ENCODE measurements at places on chromosomes 5 and 9. TPM values are rescaled to one million over a fixed set of nuclear protein-coding genes. Genes with fewer than 3 reads are reported as not detected.

- DNase-seq: peak; percentile 9
Measured at GRCh38 chr9:7967851-7968250, 168.3 kb upstream of the DMAC1 start.

- no peak for DNase-seq
Measured at GRCh38 chr9:104269996-104270963, 176.2 kb downstream of the SMC2 start.

Gene KIAA1958
- 5.4 TPM for total RNA-seq

- DNase-seq: no peak
Measured at GRCh38 chr9:82052081-82052480, 63.5 kb downstream of the SPATA31D1 start.

Gene FBP1
- total RNA-seq: 25.3 TPM

DNA sequence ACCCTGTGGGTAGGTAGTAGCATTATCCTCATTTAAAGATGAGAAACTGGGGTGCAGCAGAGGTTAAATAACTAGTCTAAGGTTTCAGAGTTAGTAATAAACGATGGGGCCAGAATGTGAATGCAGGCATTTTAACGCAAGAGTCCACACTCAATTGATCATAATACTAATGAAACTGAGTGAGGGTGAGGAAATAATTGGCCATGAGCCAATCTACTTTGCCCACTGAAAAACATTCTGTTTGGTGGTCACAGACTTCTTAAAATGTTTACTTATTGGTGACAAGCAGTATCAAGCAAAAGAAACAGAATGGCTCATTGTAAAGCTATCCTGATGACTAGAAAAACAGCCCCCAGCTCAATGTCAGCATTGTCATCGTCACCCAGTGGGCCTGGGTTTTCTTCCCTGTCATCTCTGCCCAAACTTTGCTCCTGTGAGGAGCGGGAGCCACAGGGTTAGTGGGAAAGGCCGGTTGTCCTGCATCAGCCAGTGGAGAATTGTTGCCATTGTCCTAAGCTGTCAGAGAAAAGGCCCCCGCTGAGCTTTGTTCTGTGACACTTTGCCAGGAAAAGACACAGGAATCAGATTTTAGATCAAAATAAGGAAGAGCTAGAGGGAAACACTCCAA, 77.3 kb upstream of the MAN2A1 start:
- no peak for DNase-seq

DNA sequence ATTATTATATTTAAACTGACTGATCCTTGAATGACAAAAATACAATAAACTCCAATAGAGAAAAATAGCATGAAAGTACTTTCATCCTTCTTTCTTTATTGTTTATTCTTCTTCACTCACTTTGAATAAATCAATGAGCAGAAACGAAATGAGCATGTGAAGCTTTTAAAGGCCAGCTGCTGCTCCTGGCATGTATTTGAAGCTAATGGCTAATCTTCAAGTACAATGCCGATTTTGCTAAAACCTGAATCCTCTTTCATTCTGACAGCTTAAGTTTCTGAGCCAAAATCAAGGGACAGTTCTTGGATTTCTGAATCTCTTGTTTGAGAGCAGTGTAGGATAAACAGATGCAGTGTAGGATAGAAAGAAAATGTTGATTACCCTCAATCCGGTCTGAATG, 237.3 kb downstream of the CDH10 start:
- no peak for DNase-seq

- DNase-seq: no peak
Measured at GRCh38 chr5:96091874-96092273, 130.2 kb upstream of the ELL2 start.

DNA sequence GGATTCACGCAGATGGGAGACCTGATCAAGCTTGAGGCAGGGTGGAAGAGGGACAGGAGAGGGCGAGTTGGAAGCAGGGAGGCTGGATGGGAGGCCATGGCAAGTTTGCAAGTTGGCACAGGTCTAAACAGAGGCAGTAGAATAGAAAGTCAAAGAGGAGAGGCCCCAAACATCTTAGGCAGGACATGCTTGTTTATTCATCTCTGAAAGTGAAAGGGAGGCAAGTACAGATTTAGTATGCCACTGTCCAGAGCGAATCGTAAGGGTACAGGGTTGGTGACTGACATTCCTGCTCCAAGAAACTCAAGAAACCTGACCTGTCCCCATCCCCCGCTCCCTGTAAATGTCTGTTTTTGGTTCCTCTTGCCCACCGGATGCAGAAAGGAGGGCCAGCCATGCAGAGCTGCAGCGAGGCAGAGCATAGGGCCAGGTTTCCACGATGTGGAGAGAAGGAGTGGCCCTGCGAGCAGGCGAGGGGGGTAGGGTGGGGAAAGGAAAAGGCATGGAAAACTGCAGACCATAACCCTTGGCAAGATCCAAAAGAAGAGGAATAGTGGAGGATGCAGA, 96.2 kb upstream of the BOD1 start:
- no peak for DNase-seq

DNA sequence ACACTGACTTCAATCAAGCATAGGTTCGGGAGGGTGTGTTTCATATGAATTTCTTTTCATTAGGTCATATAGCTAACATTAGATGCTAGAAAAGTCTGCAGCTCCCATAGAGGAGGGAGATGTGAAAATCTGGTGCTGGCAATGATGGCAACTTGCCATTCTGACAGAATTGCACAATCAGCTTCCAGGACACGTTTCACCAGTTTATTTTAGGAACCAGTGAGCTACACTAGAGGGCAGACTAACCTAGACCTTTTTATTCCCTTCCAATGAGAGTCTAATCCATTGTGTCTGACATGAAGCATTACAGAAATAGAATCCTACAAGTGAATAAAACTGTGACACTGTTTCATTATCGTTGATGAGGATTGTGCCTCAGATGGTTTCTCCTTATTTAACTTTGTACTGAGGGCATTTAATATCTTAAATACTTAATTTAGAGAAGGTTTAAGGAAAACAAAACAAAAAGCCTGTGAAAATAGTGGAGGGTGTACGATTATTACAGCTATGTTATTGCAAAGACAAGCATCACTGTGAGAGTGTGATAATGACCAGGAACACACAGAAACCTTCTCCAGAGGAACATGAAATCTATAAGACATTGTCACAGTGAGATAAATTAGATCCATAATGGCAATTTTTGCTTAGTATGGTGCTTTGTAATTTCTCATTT, 363.3 kb upstream of the RPS23 start:
- DNase-seq: peak; percentile 71

Gene PCDHA3
- total RNA-seq: 0.24 TPM

DNA sequence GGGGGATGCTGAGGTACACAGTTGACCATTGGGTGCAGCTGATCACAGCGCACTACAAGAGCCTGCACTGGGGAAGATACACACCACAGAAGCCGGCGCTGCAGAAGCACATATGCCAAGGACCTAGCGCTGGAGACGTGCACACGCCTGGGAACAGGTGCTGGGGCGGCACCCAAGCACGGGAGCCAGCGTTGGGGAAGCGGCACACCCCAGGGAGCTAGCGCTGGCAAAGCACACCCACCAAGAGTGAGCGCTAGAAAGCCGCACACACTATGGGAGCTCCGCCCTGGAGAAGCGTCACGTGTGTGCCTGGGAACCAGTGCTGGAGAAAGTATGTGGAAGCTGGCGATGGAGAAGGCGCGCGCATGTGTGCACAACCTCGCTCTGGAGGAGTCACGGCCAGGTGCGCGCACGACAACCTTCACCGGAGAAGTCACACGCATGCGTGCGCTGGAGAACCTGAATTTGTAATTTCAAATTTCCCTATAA, 4.5 kb downstream of the FANCC start:
- DNase-seq: peak; percentile 87

DNA sequence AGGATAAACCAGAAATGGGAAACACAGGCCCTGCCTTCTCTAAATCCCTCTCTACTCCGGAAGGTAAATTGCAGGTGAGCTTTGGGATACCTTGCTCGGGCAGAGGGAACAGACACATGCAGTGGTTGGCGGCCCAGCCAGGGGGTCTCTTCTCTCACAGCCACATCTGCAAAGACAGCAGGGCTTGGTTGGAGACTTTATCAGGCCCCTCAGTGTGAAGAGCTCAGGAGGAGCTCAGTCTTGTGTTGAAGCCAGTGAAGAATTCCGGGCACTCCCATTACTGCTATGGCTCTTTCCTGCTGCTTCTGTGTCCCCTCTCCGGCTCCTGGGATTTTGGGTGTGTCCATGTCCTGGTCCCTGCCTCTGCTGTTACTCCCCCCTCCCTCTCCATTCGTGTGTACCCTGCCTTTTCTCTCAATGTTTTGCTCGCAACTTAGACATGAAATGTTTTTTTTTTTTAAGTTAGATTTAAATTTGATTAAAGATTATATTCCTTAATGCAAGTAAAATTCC, 99.8 kb downstream of the TRIO start:
- no peak for DNase-seq

- DNase-seq: no peak
Measured at GRCh38 chr5:107616213-107616612, 54.5 kb downstream of the EFNA5 start.

- DNase-seq: no peak
Measured at GRCh38 chr9:96442491-96442890, 7.5 kb upstream of the HABP4 start.

Gene RANBP17
- 11.3 TPM for total RNA-seq

- DNase-seq: no peak
Measured at GRCh38 chr9:4099976-4100735, 199.7 kb downstream of the GLIS3 start.

- DNase-seq: no peak
Measured at GRCh38 chr5:132688536-132689339, 14.9 kb downstream of the IL4 start.

- no peak for DNase-seq
Measured at GRCh38 chr5:141382469-141383294, at the start of gene PCDHGA7. Gene PCDHGA7 (plus strand): TSS chr5:141382742. CDS start chr5:141382900, 158 bp downstream.

Gene QRFP
- not detected for total RNA-seq

Gene SGCD
- 0.28 TPM for total RNA-seq

DNA sequence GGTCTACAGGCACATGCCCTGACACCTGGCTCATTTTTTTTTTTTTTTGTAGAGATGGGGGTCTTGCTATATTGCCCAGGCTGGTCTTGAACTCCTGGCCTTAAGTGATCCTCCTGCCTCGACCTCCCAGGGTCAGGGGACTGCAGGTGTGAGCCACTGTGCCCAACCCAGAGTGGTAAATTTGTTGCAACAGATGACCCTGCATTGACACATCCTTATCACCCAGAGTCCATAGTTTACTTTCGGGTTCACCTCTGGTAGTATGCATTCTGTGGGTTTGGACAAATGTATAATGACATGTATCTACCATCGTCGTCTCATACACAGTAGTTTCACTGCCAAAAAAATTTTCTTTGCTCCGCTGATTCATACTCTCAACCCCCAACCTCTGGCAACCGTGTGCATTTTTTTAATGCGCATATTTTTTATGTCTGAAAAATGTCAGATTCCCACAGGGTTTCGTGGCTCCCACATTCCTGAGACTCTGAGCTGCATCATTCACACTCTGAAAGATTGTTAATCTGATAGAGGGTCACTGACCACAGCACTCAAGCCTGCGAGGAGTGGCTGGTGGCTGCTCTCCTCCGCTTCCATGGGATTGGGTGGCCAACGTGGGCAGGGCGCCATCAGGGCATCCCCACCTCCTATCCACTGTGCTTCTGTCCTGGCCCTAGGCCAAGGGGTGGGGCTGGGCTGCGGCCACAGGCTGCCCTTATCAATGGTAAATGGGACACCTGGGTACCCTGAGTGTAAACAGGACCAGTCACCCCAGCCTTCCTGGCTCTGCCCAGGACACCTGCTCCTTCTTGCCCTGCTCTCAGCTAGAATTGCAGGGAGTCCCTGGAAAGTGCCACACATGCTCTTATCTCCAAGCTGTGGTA, 9.6 kb downstream of the NDST1 start:
- DNase-seq: peak; percentile 93

GRCh38 chr5:153157156-153157555, 333.3 kb upstream of the GRIA1 start:
- DNase-seq: no peak

Gene LRRC19
- 0.12 TPM for total RNA-seq

Gene ABCA1
- 7.8 TPM for total RNA-seq

DNA sequence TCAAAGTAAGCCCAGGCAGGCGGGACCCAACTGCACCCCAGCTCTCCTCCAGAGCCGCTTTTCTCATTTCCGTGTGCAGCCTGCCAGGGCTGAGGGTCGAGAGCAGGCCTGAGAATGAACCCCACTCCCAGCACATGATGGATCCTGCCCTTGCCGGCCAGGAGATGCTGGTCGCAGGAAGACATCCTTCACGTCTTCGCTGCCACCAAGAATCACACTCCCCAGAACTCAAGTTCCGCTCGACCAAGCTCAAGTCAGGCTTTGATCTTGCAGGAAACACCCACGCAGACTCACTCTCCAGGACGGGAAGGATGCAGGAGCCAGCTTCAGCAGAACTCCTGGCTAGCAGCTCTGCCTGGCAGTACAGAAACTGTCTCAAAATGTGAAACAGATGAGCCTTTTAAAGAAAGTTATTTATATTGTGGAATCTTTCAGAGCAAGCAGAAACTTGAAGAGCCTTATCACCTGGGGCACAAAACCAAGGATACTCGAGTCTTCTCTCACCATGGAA, 102.4 kb downstream of the ROR2 start:
- no peak for DNase-seq

DNA sequence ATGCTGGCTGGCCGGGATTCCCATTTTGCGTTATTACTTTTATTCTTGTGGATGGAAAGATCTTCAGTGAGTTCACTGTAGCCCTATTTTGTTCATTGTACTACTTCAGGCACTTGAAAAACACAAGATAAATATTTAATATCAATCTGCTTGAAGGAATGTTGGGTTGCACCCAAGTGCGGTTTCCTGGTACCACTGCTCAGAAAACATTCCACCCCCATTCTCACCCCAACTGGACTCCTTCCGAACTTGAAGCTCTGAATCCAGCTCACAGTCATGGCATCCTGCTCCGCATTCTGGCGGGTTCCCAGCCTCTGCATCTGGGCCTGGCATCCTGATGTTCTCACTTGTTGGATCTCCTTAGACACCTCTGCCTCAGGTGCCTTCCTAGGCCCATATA, 103.2 kb downstream of the CFAP90 start:
- no peak for DNase-seq

Gene IL13
- not detected for total RNA-seq

DNA sequence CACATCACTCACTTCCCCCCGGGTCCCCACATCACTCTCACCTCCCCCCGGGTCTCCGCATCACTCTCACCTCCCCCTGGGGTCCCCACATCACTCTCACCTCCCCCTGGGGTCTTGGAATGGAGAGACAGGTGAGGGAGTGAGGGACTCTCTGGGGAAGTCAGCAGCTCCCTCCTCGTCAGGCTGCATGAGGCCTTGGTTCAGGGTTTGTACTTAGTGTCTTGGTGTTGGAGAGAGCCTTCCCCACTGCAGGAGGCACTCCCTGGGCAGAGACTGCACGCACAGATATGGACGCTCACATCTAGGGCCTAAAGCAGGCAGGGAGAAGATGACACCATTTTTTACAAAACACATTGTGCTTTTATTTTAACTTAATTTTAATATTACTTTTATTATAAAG, 56.5 kb upstream of the IRX4 start:
- DNase-seq: no peak

Gene TAF11L5
- total RNA-seq: not detected

Gene NR5A1
- not detected for total RNA-seq

GRCh38 chr9:5004481-5004880, 19.4 kb downstream of the JAK2 start:
- no peak for DNase-seq

Measured in pancreas (tissue), 10 donors.